Activated CD8-positive, alpha-beta memory T cell treated with anti-CD3 and anti-CD28 coated beads, Interleukin-2, amount 10 ng/mL, durations not matched to agents 7 days and 5 days (primary cell): ENCODE measurements at places on chromosomes 1 and 21. TPM values are rescaled to one million over a fixed set of nuclear protein-coding genes. Genes with fewer than 3 reads are reported as not detected.
A peak's percentile ranks its signal among the peaks of the same experiment; 100 is the strongest.

The GJB3 gene
- total RNA-seq = not detected

The LRRIQ3 gene
- total RNA-seq = 1.4 TPM

The WDR64 gene
- 0.12 TPM for total RNA-seq

- no peak for DNase-seq
Observed at GRCh38 chr21:36700295-36700970, 1.5 kb downstream of the SIM2 start.

GRCh38 chr1:87327376-87328271 is 1.1 kb upstream of the LMO4 start:
- no peak for DNase-seq

- DNase-seq = peak; percentile 40
Observed at GRCh38 chr1:109625601-109626560, 6.2 kb downstream of the AMPD2 start.

DNA sequence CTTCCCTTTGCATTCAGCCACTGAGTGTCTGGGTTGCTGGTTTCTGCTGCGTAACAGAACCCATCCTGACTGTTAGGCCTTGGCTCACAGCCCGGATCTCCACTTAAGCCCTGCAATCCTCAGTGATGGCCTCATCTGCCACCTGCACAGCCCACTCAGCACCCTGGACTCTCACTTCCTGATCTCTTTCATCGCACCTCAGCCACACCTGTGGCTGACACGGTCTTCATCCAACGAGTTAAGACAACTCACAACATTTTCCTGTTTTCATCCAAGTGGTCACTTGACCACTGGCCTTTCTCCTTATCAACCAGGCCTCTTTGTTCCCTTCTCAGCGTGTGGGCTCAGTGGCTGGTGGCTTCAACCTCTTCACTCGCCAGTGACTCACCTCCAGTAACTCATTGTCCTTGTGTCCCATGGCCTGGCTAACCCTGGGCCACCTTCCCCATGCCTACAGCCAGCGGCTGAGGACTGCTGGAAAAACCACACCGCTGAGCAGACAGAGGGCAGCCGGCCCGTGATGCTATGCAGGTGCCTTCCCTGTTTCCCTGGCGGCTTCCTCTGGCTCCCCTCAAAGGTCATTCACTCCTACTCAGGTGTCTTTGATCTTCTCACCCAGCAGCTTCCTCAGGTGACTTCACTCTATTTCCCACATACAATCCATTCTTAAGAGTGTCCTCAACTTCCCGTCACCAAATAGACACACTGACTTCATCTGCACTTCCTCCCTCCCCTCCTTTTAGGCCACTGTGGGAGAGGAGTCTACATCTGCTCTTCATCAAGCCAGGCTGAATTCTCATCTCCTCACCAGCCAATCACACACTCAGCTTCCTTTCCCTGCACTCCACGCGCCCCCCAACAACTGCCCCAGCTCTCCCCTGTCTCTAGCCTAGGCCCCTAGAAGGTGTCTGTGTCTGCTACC is 19.9 kb upstream of the EDN2 start:
- DNase-seq = no peak
